CD4-positive, alpha-beta T cell treated with Interleukin-17A for 1 hour (primary cell): ENCODE measurements at places on chromosomes 6 and 20.

GRCh38 chr6:259901-260508, 32.3 kb upstream of the DUSP22 start:
- DNase-seq: peak; percentile 49

DNA sequence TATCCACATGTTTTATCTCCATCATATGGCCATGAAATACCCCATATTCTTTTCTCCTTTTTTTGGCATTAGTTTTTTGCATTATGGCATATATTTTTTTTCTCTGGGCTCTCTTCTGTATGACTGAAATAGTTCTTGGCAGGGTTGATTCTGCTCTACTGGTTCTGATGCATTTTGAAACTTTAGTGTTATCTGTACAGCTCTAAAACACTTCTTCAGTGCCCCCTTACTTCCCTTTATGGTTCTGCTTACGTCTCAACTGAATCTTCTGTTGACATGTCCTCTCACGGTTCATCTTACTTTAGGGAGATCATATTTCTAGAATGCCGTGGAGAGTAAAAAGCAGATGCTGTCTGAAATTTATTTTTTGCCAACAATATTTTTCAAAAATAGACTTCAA, 23.2 kb upstream of the TXNDC5 start:
- DNase-seq: no peak

GRCh38 chr6:52409499-52409898, 10.6 kb upstream of the EFHC1 start:
- no peak for DNase-seq

DNA sequence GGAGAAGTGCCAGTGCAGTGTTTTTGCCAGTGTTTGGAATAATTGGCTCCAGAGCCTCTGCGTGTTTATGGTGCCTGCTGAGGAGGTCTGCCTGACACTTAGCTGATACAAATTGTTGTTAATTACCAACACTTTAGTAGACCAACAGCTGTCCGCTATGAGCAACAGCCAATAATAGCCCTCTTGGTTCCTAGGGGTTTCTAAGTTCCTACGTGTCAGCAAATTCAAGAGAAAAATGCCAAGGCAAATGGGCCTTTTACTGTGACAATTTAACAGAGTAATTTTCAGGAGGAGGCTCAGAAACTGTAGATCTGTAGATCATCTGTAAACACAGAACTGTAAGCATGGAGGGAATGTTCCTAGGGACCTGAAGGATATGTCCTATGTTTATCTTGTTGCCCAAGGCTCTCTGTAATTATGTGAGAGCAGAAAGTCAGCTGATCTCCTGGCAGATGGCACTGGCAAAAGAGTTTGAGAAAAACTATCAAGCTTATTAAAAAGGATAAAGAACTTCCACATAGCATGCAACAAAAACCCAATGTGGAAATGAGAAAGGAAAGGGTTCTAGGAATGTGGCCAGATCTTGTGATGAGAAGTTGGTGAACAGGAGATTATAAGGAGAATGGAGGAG, 157.7 kb downstream of the GJA1 start:
- no peak for DNase-seq

- no peak for DNase-seq
Observed at GRCh38 chr20:44780226-44780625, 30.1 kb downstream of the RIMS4 start.

DNA sequence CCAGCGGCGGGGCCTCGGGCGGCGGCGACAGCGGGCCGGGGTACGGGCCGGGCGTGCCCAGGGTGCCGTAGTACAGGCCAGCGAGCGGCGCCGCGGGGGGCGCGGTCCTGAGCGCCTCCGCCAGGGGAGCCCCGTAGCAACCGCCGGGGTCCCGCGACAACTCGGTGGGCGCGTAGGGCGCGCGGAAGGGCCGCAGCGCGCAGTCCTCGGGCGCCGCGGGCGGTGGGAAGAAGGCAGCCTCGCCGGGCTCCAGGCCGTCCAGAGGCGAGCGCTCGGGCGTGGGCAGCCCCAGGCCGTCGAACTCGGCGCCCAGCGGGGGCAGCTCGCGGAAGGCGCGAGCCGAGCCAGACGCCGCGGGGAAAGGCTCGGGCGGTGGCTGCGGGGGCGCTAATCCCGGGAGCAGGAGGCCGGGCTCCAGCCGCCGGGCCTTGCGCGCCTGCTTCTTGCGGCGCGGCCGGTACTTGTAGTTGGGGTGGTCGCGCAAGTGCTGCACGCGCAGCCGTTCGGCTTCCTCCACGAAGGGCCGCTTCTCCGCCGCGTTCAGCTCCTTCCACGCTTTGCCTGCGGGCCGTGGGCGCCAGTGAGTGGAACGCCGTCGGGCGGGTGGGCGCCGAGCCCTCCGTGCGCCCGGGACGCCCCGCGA, 916 bp downstream of the SOX18 start:
- no peak for DNase-seq

- DNase-seq: no peak
Observed at GRCh38 chr6:39003072-39003471, 45.5 kb upstream of the GLP1R start.

DNA sequence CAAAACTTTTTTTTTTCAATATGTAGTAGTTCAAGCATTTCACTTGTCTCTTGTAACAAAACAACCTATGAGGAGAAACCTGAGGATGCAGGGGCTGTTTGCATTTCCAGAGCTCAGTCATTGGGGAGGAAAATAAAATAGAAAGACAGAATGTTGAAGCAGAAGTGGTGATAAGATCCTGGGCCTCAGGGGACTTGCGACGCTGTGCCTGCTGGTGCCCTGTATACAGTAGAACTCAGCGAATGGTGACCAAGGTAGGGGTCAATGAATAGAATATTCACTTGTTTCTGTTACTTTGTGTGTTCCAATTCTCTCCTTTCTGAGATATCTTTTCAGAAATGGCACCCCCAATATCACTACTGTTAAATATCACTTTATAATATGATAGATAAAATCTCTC, 271.6 kb downstream of the FARS2 start:
- DNase-seq: no peak

DNA sequence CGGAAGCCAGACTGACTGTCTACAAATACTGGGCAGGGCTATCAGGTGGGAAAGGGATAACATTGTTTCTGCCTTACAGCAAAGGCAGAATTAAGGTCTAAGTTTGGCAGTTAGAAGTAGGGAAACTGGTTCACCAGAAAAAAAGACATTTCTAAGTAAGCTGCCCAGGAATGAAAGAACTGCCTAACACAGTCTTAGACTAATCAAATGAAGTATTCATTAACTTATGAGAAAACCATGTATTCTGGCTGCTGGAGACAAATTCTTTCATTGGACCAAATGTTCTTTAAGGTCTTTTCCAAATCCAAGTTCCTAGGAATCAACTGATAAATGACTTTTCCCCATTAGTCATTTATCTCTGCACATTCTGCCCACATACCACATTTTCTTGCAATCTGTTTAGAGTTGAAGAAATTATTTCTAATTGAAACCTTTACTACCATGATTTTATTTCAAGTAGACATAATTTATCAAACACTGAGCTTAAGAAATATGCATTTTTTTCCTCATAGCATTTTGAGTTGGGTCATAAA, 120.3 kb upstream of the OGFRL1 start:
- DNase-seq: no peak

- no peak for DNase-seq
Observed at GRCh38 chr6:38054527-38055202, 235.1 kb downstream of the ZFAND3 start.

- no peak for DNase-seq
Observed at GRCh38 chr6:42522036-42522435, 41.8 kb upstream of the UBR2 start.

DNA sequence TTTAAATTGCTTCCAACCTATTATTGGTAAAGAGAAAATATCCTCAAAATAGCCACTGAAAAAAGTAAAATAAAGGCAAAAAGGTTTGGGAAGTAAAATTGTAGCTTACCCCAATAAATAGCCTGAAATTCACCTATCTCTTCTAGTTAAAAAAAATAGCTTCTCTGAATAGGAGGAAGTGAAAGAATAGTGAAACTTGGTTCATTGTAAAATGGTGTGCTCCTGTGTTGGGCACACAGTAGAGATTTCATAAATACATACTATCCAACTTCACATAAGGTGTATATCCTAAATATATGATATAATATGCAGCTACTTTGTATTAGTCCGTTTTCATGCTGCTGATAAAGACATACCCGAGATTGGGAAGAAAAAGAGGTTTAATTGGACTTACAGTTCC, 45.3 kb downstream of the CDK19 start:
- DNase-seq: no peak

DNA sequence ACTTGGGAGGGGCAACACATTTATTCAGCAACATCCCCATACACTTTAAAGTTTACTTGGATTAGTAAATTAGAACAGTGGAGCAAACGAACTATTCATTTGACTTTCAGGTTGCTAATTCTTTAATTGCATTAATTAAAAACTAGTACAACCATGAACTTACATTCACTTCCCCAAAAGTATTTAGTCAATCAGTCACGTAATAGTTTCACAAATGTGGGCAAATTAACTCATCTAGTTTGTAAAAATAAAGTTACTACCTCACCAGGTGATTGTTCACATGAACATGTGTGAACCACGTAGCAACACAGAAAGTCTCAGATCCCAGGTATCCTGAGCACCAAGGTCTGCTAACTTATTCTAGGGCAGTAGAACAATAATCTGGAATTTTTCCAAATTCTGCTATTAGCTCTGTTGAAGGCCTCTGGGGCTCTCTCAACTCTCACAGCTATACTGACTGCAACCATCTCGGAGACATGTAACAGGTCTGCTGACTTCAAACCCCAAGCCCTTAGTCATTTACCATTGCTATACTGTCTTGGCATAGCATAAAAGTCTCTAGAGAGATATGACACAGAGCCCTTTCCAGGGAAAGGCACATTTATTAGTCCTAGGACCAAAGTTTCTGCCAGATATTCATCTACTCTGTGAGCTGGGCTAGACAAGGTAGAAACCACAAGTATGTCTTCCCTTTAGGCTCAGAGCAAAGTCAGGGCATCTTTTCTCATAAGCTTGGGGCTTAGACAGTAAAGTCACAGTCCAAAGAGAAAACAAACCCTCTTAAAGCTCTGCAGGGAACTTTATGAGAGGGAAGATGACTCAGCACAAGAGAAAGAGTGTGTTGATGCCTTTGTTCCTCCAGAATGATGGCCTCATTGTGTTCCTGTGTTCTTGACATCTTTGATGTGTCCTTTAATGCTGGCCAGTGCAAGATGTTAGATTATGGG, 50.9 kb upstream of the CCDC28A start:
- no peak for DNase-seq

GRCh38 chr20:51021067-51022025, 1.6 kb downstream of the KCNG1 start:
- DNase-seq: no peak

DNA sequence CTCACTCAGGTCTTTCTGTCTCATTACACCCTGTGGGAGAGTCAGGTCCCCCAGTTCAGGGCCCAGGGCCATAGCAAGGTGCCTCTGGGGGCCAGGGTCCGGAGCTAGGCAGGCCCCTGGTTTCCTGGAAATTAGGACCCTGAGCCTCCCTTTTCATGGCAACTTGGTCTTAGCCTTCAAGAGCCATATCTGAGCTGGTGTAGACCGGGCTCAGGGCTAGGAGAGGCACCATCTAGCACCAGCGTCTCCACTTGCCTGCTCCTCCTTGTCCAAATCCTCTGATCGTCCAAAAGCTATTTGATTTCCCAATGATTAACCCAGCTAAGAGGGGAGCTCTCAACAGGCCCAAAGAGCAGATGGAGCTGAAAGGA, 5.6 kb downstream of the MDFI start:
- no peak for DNase-seq

GRCh38 chr6:110938171-110938570, 20.3 kb upstream of the GTF3C6 start:
- DNase-seq: no peak

GRCh38 chr6:155872961-155873360, 417.3 kb upstream of the NOX3 start:
- DNase-seq: no peak

- DNase-seq: no peak
Observed at GRCh38 chr6:130500693-130501092, 134.9 kb downstream of the TMEM200A start.

DNA sequence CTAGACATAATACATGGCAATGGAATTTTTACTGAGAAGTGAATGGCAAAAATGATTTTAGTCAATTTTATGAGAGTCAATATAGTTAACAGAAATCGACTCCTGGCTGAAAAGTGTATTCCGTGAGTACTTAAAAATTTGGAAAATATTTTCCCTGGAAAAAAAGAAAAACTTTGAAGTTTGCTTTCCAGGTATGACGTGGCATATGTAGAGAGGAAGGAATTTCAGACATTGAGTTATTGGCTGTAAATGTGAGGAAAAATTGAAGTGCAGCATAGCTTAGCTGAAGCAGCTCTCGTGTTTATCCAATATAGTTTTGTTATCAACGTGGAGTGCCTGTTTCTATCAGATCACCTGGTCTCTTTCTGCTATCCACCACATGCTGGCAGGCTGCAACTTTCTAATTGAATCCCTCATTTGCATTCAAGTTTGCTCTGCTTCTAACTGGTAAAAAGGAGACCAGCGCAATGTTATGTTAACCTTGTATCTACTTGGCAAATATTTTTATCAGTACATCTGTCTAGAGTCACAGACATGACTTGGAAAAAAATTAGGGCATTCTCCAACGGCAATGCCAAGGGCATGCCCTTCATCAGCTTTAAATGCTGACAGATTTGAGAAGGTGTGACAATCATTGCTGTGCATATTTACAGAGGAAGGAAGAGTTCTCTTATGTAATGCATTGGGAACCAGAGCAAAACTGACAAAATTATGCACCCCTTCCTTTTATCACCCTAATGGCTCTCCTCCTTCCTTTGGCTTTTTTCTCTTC, 1102.8 kb upstream of the FLRT3 start:
- no peak for DNase-seq

DNA sequence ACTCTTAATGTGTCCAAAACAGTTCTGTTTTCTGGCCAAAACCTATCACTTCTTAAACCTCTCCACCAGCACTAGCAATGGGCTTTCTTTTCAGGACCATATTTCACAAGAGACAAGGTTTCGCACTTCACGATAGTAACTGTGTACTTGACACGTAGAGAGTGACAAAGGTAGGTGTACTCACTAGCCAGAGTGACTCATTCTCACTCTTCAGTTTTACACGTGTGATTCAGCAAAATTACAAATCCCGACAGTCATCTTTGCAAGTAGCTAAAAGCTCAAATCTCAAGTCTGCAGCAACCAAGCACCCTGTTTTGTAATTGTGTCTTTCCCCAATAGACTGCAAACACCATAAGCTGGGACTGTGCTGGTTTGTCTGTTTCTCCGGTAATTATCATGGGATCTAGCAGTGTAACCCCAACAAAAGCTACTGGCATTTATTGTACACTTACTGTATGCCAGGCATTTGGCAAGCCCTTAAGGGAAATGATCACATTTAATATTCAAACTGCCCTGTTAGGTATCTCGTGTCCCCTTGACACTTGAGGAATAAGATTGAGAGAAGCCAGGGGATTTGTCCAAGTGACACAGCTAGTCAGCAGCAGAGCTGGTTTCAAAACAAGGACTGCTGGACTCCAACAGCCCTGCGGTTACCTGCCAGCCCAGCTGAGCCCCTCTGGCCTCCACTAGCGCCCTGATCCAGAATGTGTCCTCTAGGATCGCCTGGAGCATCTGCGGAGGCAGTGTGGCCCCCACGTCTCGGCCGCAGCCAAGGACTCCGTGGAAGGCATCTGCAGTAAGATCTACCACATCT, 9.9 kb downstream of the PCIF1 start:
- peak; percentile 15 for DNase-seq
